Vagina (tissue), 2 donors: ENCODE measurements at places on chromosomes 1 and 21. TPM values are rescaled to one million over a fixed set of nuclear protein-coding genes. Genes with fewer than 3 reads are reported as not detected.
A peak's percentile ranks its signal among the peaks of the same experiment; 100 is the strongest.

The GJB3 gene
- total RNA-seq = 24.6 TPM

- H3K4me3 ChIP-seq = no peak overlapping the region
- peaks cover 33% of the 10 kb centered on the region for H3K4me1 ChIP-seq
- no peaks in the 10 kb centered on the region for H3K27me3 ChIP-seq
- no peaks in the 10 kb centered on the region for H3K36me3 ChIP-seq
- peak overlapping the region; percentile 47 for H3K27ac ChIP-seq
These were observed 5.7 kb downstream of the KRTCAP2 start for GRCh38 chr1:155167166-155168104.

DNA sequence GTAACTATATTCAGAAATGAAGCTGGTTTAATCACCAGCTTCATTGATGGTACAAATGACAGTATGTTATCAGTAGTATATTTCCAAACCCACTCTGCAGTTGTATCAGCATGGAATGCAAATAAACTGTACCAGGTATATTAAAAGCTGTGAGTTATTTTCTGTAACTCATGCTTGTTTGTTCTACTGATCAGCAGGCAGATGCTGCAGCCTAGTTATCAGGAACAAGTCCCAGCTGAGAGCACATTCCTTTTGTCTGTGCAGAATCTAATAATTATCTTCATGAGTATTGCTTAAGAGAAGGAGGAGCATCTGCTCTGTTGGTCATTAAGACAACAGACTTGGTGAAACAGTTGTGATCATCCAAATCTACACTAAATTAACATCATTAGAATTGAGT, 1331.1 kb downstream of the MRPL39 start:
- no peak for DNase-seq
- no peak overlapping the region for H3K27ac ChIP-seq
- H3K36me3 ChIP-seq = no peaks in the 10 kb centered on the region
- H3K4me1 ChIP-seq = no peaks in the 10 kb centered on the region

GRCh38 chr1:28154078-28154594, 22.4 kb downstream of the PTAFR start:
- H3K27me3 ChIP-seq = no peaks in the 10 kb centered on the region
- H3K27ac ChIP-seq = no peak overlapping the region
- no peak for DNase-seq
- no peaks in the 10 kb centered on the region for H3K4me1 ChIP-seq
- H3K4me3 ChIP-seq = no peak overlapping the region
- H3K36me3 ChIP-seq = no peaks in the 10 kb centered on the region

DNA sequence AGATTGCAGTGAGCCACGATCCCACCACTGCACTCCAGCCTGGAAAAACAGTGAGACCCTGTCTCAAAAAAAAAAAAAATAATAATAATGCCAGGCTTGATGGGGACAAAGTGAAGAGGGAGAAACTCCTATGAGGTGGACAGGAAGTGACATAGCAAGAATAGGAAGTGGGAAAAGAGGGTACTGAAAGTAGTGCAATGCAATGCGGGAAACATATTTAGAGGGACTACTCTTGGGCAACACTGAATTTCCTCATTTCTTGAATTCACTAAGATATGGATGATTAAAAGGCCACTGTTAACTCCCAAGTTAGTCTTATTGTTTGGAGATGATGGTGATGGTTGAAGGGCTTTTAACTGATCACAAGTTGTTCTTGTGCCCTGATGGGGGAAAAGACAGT, 21.6 kb upstream of the KCNA2 start:
- no peaks in the 10 kb centered on the region for H3K36me3 ChIP-seq
- no peak for DNase-seq
- H3K27ac ChIP-seq = no peak overlapping the region
- H3K27me3 ChIP-seq = no peaks in the 10 kb centered on the region

DNA sequence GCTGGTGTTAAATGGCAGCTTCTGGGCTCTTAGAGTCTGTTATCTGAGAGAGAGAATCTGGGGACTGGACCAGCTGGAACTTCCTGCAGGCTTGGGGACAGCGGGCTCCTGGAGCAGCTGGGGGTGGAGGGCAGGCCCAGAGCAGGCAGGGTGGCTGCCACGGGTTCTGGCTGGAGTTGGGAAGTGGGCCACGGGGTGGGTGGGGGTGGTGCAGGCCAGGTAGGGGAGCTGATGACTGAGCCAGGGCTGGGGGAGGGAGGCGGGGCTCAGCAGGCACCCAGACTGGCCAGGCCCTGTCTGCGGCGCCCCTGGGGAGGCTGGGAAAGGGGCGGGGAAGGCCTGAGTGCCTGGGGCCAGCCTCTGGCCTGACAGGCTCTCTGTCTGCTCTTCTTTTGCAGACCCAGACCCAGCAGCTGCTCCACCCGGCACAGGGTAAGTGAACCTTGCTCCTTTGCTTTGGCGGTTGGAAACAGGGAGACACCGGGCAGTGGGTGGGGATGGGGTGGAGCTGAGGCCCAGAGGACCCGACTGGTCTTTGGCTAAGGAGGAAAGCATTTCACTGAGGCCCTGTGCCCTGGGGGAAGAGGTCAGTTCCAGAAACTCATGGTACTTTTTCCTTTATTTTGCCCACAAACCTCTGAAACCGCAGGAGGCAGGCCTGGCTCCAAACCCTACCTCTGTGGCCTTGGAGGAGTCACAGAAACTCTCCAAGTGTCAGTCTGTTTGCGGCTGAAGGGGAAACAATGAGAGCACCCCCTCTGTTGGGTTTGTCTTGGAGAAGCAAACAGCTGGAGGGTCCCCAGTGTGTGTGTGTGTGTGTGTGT, 48.8 kb downstream of the ARHGEF10L start:
- peak overlapping the region; percentile 84 for H3K27ac ChIP-seq
- H3K27me3 ChIP-seq = no peaks in the 10 kb centered on the region
- no peak overlapping the region for H3K4me3 ChIP-seq

GRCh38 chr1:14522926-14523241, 75.6 kb upstream of the KAZN start:
- no peak for DNase-seq
- H3K4me3 ChIP-seq = no peak overlapping the region
- H3K27ac ChIP-seq = peak overlapping the region; percentile 76

The KRTAP11-1 gene
- not detected for total RNA-seq

The MEGF6 gene
- 37.6 TPM for total RNA-seq

The KLHDC8A gene
- not detected for total RNA-seq

The LCE2C gene
- not detected for total RNA-seq

- H3K27ac ChIP-seq = no peak overlapping the region
- peaks cover 7% of the 10 kb centered on the region for H3K36me3 ChIP-seq
- no peak for DNase-seq
- peaks cover 20% of the 10 kb centered on the region for H3K4me1 ChIP-seq
These were observed 23.6 kb upstream of the SPSB1 start for GRCh38 chr1:9269078-9269501.

GRCh38 chr1:98417820-98418219, 243.7 kb upstream of the SNX7 start:
- H3K27me3 ChIP-seq = no peaks in the 10 kb centered on the region
- no peaks in the 10 kb centered on the region for H3K36me3 ChIP-seq

- H3K36me3 ChIP-seq = no peaks in the 10 kb centered on the region
- no peak overlapping the region for H3K4me3 ChIP-seq
- peak overlapping the region; percentile 63 for H3K27ac ChIP-seq
- no peak for DNase-seq
- H3K4me1 ChIP-seq = peaks cover 26% of the 10 kb centered on the region
These were observed 9.2 kb upstream of the EPHA2 start for GRCh38 chr1:16165073-16165364.

GRCh38 chr1:206075786-206076755, 23.1 kb downstream of the RHEX start:
- H3K27me3 ChIP-seq = no peaks in the 10 kb centered on the region
- no peaks in the 10 kb centered on the region for H3K36me3 ChIP-seq
- no peak for DNase-seq
- H3K27ac ChIP-seq = no peak overlapping the region

DNA sequence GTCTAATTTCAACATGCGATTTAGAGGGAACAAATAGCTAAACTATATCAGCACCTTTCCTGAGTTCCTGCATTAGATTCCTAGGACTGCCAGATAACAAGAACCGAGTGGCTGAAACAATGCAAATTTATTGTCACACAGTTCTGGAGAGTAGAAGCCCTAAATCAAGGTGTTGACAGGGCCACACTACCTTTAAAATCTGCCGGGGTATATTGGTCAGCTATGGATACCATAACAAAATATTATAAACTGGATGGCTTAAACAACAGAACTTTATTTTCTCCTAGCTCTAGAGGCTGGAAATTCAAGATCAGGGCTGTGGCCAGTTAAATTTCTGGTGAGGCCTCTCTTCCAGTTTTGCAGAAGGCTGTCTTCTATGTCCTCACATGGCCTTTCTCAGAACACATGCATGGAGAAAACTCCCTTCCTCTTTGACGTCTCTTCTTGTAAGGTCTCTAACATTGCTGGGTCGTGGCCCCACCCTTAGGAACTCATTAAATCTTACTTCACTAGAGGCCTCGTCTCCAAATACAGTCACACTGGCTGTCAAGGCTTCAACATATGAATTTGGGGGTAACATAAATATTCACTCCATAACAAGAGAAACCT, 144.3 kb downstream of the FCRL5 start:
- no peak for DNase-seq
- H3K27ac ChIP-seq = no peak overlapping the region
- no peaks in the 10 kb centered on the region for H3K27me3 ChIP-seq
- H3K4me1 ChIP-seq = no peaks in the 10 kb centered on the region

GRCh38 chr1:74842726-74843125, 109.8 kb downstream of the TYW3 start:
- no peak overlapping the region for H3K4me3 ChIP-seq
- no peak overlapping the region for H3K27ac ChIP-seq
- no peaks in the 10 kb centered on the region for H3K36me3 ChIP-seq
- H3K4me1 ChIP-seq = no peaks in the 10 kb centered on the region
- DNase-seq = no peak

The CFHR1 gene
- total RNA-seq = not detected

GRCh38 chr1:224867715-224868114, 61.8 kb upstream of the DNAH14 start:
- H3K4me3 ChIP-seq = no peak overlapping the region
- no peaks in the 10 kb centered on the region for H3K4me1 ChIP-seq
- H3K27me3 ChIP-seq = no peaks in the 10 kb centered on the region
- no peaks in the 10 kb centered on the region for H3K36me3 ChIP-seq
- DNase-seq = no peak

The ACKR1 gene
- 102 TPM for total RNA-seq

DNA sequence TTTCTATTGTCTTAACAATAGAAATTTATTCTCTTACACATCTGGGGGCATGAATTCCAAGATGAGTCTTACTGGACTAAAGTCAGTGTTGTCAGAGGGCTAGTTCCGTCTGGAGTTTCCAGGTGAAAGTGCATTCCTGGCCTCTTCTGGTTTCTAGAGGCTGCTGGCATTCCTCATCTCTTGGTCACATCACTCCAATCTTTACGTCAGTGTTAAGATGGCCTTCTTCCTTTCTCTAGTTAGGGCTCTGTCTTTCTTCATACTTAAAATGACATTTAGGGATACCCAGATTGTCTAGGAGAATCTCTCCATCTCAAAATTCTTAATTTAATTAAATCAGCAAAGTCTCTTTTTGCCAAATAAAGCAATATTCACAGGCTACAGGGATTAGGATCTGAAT, 13.3 kb upstream of the PDC start:
- DNase-seq = no peak
- H3K27me3 ChIP-seq = no peaks in the 10 kb centered on the region
- H3K4me3 ChIP-seq = no peak overlapping the region
- no peaks in the 10 kb centered on the region for H3K4me1 ChIP-seq
- H3K27ac ChIP-seq = no peak overlapping the region

The TMEM59 gene
- total RNA-seq = 113 TPM

The CHRNB2 gene
- total RNA-seq = 0.74 TPM

GRCh38 chr1:231931846-231932454, 305.4 kb downstream of the DISC1 start:
- H3K36me3 ChIP-seq = no peaks in the 10 kb centered on the region
- H3K27ac ChIP-seq = no peak overlapping the region
- H3K4me1 ChIP-seq = peaks cover 24% of the 10 kb centered on the region
- no peak overlapping the region for H3K4me3 ChIP-seq

The ACTA1 gene
- total RNA-seq = not detected

The C1orf185 gene
- not detected for total RNA-seq

The TCHHL1 gene
- total RNA-seq = not detected

DNA sequence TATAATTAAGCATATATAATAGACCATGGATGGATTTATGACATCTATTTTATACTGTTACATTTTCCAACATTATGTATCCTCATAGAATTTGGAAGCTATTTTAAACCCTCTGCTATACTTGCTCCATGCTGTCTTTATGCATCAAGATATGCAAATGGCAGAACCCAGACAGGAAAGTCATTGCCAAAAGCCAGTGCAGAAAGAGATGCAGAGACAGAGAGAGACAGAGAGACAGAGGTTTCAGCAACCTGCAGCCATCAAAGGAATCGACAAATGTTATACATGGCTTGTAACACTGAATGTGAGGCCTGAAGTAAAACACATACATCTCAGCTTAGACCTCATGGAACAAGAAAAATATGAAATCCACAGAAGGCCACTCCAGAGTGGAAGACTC, 7.5 kb upstream of the PTPRC start:
- no peaks in the 10 kb centered on the region for H3K4me1 ChIP-seq
- no peak overlapping the region for H3K27ac ChIP-seq
- no peak overlapping the region for H3K4me3 ChIP-seq
- no peaks in the 10 kb centered on the region for H3K27me3 ChIP-seq

DNA sequence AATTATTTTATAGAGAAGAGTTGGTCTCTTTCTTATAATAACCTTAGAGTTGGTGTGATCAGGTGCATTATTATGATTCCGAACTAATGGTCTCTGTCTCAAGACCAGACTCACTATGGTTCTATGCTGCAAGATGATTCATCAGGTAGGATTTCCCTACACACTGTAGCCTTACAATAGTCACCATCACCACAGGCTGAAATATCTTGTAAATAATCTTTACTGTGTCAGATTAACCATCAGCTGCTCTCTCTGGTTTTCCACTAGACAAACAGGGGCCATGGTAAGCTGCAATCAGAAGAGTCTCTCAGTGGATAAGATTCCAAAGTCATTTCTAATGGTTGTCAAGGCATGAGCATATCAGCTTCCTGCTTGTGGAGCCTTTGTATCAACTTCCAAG, 4.4 kb upstream of the GBP4 start:
- H3K27ac ChIP-seq = no peak overlapping the region
- peaks cover 12% of the 10 kb centered on the region for H3K4me1 ChIP-seq
- H3K27me3 ChIP-seq = no peaks in the 10 kb centered on the region
- H3K36me3 ChIP-seq = no peaks in the 10 kb centered on the region
- no peak for DNase-seq

The NUF2 gene
- total RNA-seq = 2.0 TPM

DNA sequence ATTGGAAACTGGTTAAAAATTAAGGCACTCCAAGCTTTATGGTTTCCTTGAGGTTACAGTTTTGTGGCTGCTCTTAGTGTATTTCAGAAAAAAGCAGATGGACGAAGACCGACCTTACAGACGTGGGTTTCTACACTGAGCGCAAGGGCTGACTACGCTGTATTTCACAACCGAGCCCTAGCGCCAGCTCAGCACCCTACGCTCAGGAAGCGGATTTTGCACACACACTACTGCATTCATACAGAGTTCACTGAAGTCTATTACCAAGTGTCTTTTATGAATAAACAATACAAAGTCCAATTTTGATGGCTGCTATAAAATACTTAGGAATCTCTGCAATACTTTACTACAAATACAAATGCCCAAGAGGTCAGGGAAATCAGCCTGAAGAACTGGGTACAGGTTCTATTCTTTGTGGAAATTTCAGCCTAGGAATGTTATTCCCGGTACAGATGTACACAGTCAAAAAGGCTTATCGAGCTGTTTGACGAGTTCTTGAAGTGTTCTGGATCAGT, 23.8 kb downstream of the PTTG1IP start:
- no peak for DNase-seq
- H3K4me3 ChIP-seq = no peak overlapping the region
- H3K36me3 ChIP-seq = peaks cover 42% of the 10 kb centered on the region
- no peaks in the 10 kb centered on the region for H3K27me3 ChIP-seq
- peaks cover 22% of the 10 kb centered on the region for H3K4me1 ChIP-seq
- no peak overlapping the region for H3K27ac ChIP-seq
